Activated CD8-positive, alpha-beta memory T cell treated with anti-CD3 and anti-CD28 coated beads, Interleukin-2, amount 10 ng/mL, durations not matched to agents 7 days and 5 days (primary cell): ENCODE measurements at places on chromosomes 12 and 14. TPM values are rescaled to one million over a fixed set of nuclear protein-coding genes. Genes with fewer than 3 reads are reported as not detected.

The KRT71 gene
- not detected for total RNA-seq

The PTPN11 gene
- 90.9 TPM for total RNA-seq

DNA sequence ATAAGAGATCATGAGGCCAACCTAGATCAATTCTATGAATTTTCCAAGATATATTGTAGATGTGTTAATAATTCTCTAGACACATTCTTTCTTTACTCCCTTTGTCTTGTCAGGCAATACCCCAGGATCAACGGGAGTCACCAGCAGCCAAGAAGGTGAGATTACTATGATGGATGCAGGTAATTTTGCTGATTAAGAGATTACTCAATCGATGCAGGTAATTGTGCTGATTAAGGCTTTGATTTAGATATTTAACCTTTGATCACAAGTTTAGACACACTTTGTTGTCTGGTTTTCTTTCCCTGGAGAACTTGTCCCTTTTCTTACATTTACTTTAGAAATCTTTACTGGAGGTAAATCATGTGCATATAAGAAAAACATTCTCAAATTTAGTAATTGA is 134.3 kb upstream of the CNTN1 start:
- no peak overlapping the region for H3K27ac ChIP-seq
- H3K36me3 ChIP-seq, result no peaks in the 10 kb centered on the region
- no peaks in the 10 kb centered on the region for H3K27me3 ChIP-seq
- H3K4me3 ChIP-seq, result no peak overlapping the region

The CCDC175 gene
- total RNA-seq, result not detected

DNA sequence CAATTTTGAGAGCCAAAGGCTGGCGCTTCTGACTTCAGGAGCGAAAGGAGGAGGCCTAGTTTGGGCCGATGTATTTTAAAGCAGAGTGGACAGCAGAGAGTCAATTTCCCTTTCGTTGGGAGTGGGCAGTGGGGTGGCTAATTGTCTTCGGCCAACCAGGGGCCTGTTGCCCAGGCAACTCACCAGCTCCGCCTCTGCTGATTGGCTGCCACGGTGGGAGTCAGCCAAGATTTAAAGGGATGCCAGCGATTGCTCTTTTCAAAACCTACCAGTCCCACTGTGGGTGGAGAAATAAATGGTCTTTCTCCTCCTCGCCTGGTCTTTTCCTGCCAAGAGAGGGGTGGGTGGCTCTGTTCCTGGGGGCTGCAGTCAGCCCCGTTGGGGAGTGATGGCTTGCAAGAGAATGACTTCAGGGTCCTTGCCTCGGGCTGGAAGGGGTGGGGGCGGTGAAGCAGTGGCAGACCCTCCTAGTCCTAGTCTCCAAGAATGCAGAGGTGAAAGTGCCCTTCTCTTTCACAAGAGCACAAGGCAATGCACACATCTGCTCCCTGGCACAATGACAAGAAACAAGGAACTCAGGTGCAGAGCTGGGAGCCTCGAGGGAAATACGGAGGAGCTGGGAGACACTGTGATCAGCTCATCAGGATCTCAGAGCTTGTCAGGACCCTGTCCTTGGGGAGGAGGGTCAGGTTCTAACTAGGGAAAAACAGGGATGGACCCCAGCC is 37.7 kb downstream of the RASAL1 start:
- H3K27ac ChIP-seq, result no peak overlapping the region
- H3K4me3 ChIP-seq, result no peak overlapping the region
- H3K36me3 ChIP-seq, result no peaks in the 10 kb centered on the region
- H3K4me1 ChIP-seq, result peaks cover 5% of the 10 kb centered on the region
- DNase-seq, result no peak

The SPTB gene
- total RNA-seq, result not detected

The SLC17A8 gene
- not detected for total RNA-seq

GRCh38 chr14:47822326-47822725 is 146.9 kb upstream of the MDGA2 start:
- H3K4me1 ChIP-seq, result no peaks in the 10 kb centered on the region
- no peak overlapping the region for H3K27ac ChIP-seq
- H3K4me3 ChIP-seq, result no peak overlapping the region
- DNase-seq, result no peak
- no peaks in the 10 kb centered on the region for H3K36me3 ChIP-seq

DNA sequence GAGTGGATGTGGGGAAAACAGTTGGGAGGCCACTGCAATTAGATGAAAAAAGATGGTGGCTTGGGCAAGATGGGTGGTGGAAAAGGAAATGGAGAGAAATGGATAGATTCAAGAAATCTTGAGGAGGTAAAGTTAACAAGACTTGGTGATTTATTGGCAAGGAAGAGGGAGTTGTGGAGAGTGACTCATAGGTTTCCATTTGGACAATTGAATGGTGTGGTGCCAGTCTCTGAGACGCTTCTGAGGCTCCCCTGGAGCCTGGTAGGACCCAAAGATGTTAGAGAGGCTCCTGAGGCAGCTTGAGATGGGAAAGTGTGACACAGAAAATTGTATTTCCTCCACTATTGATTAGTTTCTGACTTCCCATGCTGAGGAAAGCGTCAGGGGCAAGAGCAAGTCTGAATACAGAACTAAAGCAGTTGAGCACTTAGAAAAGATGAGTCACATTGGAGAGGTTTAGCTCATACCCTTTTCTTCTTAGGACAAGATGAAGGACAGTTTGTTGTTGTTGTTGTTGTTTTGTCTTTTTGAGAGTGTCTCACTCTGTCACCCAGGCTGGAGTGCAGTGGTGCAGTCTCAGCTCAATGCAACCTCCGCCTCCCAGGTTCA is 4.5 kb downstream of the PRPF40B start:
- H3K27ac ChIP-seq, result no peak overlapping the region
- H3K27me3 ChIP-seq, result peaks cover 11% of the 10 kb centered on the region
- no peaks in the 10 kb centered on the region for H3K36me3 ChIP-seq

DNA sequence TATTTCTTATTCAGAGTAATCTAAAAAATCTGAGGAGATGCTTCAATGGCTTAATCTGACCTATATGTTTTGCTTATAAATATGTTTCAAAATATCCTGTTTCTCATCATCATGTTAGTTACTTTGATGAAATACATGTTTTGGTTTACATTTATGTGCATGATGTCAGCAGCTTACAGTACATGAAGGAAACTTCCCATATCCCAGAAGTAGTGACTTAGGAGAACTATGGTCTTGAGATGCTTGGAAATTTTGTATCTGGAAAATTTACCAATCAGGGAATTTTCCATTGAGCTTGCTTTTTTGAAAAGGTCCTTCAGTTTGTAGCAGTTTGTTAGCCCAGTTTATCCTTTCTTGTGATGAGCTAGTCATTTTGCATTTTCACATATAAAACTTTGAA is 73.3 kb downstream of the RASSF8 start:
- H3K36me3 ChIP-seq, result no peaks in the 10 kb centered on the region
- no peak overlapping the region for H3K27ac ChIP-seq
- H3K4me3 ChIP-seq, result no peak overlapping the region
- no peaks in the 10 kb centered on the region for H3K4me1 ChIP-seq
- peaks cover 24% of the 10 kb centered on the region for H3K27me3 ChIP-seq

GRCh38 chr14:86933958-86934595 is 1058.9 kb downstream of the GALC start:
- DNase-seq, result no peak
- no peaks in the 10 kb centered on the region for H3K4me1 ChIP-seq
- H3K27me3 ChIP-seq, result no peaks in the 10 kb centered on the region

DNA sequence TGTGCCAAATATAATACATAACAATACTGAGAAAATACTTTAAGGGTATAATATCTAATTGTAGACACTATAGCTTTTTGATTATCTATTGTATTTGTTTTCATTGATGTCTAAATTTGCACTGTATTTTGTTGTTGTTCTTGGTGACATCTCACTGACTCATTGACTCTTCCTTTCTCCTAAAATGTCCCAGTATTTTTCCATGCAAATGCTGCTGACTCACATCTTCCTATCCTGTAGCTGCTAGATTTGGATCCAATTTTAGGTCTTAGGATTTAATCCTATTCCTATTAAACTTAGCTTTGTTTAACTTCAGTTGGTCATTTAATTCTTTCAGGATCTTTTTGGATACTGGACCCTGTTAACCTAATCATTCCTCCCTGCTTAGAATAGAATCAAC is 148.5 kb downstream of the TMTC2 start:
- no peaks in the 10 kb centered on the region for H3K36me3 ChIP-seq
- no peaks in the 10 kb centered on the region for H3K27me3 ChIP-seq
- H3K27ac ChIP-seq, result no peak overlapping the region
- H3K4me3 ChIP-seq, result no peak overlapping the region
- peaks cover 3% of the 10 kb centered on the region for H3K4me1 ChIP-seq

DNA sequence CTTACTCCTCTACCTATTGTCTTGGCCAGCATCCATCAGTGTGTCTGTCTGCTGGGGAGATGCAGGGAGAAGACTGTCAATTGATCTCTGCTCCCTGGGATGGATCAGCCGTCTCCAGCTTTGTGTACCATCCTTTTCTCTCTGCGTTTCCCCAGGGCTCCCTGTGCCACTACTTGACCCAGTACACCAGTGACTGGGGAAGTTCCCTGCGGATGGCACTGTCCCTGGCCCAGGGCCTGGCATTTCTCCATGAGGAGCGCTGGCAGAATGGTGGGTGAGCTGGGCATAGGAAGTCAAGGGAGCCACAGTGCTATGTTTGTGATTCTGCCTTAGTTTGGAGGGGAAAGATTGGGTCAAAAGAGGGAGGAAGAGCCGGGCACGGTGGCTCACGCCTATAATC is 5.1 kb downstream of the AMHR2 start:
- no peaks in the 10 kb centered on the region for H3K27me3 ChIP-seq
- no peaks in the 10 kb centered on the region for H3K36me3 ChIP-seq
- DNase-seq, result no peak
- H3K4me3 ChIP-seq, result no peak overlapping the region
- no peak overlapping the region for H3K27ac ChIP-seq

The RNASE2 gene
- not detected for total RNA-seq

The GRIN2B gene
- total RNA-seq, result not detected

DNA sequence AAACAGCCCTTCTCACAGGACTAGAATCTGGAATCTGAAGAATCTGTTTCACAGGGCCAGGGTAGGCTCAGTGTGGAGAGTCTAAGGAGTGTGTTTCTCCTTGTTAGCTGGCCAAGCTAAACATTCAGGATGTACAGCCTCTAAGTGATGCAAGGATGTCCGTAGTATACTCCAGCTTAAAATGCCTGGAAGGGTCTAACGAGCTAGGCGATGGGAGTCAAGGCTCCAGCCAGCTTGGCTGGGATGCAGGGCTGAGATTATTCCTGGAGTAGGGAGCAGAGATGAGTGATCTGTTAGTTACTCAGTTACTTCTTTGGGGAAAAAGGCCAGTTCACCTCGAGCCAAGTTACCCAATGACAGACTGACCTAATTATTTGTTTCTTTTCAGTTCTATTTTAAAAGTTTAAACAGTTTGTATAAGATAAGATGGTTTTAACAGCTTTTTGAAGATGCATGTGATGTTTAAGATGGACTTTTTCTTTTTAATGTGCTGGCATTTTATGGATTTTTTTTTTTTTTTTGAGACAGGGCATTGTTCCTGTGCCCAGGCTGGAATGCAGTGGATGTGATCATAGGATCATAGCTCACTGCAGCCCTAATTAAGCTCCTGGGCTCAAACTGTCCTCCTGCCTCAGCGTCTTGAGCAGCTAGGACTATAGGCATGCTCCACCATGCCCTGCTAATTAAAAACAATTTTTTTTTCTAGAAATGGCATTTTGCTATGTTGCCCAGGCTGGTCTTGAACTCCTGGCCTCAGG is 41.1 kb downstream of the SYNE2 start:
- no peaks in the 10 kb centered on the region for H3K27me3 ChIP-seq
- no peak for DNase-seq
- H3K36me3 ChIP-seq, result peaks cover 3% of the 10 kb centered on the region
- no peak overlapping the region for H3K4me3 ChIP-seq
- H3K4me1 ChIP-seq, result peaks cover 11% of the 10 kb centered on the region
- H3K27ac ChIP-seq, result no peak overlapping the region

The IL22 gene
- total RNA-seq, result not detected

DNA sequence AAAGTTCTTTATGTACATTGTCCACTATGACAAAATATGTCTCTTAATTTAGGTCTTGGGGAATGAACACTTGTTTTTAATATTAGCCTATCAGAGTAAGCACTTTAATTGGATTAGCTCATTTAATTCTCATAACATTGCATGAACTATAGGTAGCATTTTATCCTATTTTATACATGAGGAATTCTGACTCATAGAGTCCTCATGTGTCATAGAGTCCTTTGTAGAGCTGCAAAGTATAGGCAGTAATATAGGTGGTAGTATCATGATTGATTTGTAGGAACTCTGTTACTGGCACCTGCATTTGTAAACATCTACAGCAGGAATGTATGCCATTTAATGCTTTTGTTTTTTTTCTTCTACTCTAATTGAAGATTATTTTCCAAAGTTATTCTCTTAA is 96.0 kb downstream of the GPHN start:
- no peaks in the 10 kb centered on the region for H3K36me3 ChIP-seq
- no peak for DNase-seq
- H3K4me1 ChIP-seq, result no peaks in the 10 kb centered on the region
- H3K27ac ChIP-seq, result no peak overlapping the region

DNA sequence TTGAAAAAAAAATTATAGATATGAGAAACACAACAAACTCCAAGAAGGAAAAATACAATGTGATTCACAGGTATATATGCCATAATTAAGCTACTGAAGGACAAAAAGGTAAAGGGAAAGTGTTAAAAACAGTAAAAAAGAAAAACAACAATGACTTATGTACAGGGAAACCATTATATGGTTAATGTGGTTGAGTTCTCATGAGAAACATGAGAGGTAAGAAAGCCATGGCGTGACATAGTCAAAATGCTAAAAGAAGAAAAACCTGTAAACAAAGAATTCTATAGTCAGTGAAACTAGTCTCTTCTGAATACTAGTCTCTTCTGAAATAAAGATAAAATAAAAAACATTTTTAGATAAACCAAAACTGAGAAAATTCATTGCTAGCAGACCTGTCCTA is 109.1 kb downstream of the NEDD1 start:
- no peak overlapping the region for H3K27ac ChIP-seq
- peaks cover 12% of the 10 kb centered on the region for H3K27me3 ChIP-seq
- H3K36me3 ChIP-seq, result no peaks in the 10 kb centered on the region
- no peak for DNase-seq

- H3K4me1 ChIP-seq, result peaks cover 15% of the 10 kb centered on the region
- DNase-seq, result no peak
- H3K27me3 ChIP-seq, result no peaks in the 10 kb centered on the region
- no peak overlapping the region for H3K4me3 ChIP-seq
- no peak overlapping the region for H3K27ac ChIP-seq
Observed at GRCh38 chr14:102565331-102565887, 27.0 kb upstream of the RCOR1 start.

DNA sequence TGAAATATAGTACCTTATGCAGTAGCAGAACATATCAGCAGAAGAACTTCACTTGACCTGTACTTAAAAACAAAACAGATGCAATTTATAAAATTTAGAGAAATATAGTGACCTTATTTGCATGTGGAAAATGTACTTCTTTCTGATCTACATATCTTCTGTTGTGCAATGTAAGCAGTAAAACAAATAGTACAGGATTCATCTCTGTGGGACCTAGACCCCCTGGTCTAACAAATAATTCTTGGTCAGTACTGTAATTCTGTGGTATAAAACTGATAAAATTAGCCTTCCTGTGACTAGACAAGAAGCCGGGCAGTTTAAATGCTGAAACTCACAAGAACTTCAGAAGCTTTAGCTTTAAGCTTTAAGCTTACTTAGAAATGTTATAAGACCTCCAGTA is 21.6 kb downstream of the HIF1A start:
- no peak for DNase-seq
- H3K4me3 ChIP-seq, result no peak overlapping the region
- peaks cover 18% of the 10 kb centered on the region for H3K36me3 ChIP-seq
- no peaks in the 10 kb centered on the region for H3K27me3 ChIP-seq

The BHLHE41 gene
- total RNA-seq, result not detected

The RNF34 gene
- total RNA-seq, result 96.1 TPM

GRCh38 chr14:98035396-98035795 is 1236.6 kb downstream of the BCL11B start:
- H3K4me1 ChIP-seq, result no peaks in the 10 kb centered on the region
- no peak for DNase-seq
- H3K4me3 ChIP-seq, result no peak overlapping the region
- H3K36me3 ChIP-seq, result peaks cover 2% of the 10 kb centered on the region
